ENCODE measurements at places on chromosomes 7 and 10.

DNA sequence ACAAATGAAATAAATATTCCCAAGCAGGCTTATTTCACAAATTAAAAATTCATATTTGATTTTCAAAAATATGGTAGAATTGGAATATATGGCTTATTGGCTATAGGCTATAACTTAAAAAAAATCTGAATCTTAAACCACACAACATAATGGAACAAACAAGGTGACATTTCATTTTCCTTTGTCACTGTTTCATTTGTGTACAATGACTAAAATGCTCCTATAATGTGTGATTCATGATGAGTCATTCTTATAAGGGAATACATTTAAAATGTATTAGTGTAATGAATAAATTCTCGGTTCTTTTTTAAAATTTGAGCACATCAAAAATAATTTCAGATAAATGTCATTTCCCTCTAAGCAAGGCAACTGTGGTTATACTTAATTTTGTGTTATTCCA lies 148.0 kb upstream of the ANK3 start:
- DNase-seq = no peak

- DNase-seq = no peak
Observed at GRCh38 chr7:106620034-106620433, 40.9 kb downstream of the CCDC71L start.

DNA sequence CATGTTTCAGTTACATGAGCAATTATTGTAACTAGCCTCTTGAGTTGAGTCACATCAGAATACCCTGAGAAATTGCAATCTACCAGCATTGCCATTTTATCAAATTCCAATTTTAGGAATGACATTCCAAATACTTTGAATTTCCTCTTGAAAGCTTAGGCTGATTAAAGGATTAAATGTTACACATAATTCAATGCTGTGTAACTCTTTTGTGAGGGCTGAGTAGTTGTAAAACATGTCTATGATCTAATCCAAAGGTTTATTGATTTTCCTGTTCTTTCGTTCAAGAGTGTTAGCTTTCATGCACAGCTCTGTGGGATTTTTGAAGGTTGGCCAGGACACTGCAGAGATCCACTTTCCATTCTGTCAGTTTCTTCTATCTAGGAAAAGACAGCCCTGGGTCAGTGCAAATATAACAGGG lies 193.1 kb downstream of the SORCS1 start:
- DNase-seq = no peak

DNA sequence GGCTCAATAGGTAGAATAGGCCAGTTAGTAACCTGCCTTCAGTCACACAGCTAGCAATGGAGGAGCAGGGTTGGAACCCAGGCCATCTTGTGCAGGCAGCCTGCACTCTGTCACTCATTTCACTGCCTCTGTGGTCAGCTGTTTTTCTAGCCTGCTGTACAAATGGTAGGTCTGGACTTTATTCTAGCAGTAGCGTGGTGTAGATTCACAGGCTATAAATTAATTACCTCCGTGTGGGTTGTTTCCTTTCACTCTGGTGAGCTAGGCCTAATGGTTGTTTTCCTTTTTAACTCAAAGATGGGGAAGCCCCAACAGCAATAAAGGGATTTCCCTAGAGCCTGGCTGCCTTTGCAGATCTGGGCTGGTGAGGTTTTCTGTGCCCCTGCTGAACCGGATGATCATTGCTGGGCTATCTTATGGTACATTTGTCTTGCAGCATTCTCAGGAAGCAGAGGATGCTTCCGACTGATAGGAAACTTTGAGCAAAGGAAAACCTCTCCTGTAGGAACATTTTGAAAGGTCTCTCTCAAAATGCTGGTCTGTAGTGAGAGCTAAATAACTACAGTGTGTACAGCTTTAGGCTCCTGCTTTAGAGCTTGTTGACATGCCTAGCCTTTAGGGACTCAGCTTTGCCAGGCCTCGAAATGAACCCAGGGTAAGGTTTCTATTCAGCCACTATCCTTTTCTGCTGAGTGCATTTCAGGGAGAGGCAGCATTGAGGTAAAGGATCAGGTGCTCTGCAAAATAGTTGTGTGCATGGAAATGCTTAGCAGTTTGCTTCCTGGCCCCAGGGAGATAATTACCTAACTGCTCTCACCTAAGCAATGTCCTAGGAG lies 157.4 kb downstream of the ST7 start:
- DNase-seq = no peak

GRCh38 chr7:84181628-84182027 lies 13.0 kb downstream of the SEMA3A start:
- DNase-seq = no peak

- no peak for DNase-seq
Observed at GRCh38 chr7:112395411-112395810, 54.8 kb upstream of the IFRD1 start.

DNA sequence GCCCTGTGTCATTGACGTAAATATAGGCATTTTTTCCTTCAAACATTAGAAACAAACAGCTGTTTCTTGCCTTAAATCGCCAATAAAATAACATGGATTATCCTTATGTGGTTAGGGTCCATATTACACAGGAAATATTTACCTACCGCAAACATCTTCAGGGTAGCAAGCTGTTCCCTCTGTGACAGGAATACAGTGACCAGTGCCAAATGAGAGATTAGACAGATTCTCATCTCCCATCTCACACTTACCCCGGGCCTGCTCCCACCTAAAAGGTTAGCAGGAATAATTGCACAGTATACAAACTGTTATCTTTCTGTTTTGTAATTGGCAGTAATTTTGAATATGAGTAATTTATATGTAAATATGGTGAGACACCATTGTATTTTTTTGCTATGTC lies 16.5 kb downstream of the MKI67 start:
- no peak for DNase-seq

DNA sequence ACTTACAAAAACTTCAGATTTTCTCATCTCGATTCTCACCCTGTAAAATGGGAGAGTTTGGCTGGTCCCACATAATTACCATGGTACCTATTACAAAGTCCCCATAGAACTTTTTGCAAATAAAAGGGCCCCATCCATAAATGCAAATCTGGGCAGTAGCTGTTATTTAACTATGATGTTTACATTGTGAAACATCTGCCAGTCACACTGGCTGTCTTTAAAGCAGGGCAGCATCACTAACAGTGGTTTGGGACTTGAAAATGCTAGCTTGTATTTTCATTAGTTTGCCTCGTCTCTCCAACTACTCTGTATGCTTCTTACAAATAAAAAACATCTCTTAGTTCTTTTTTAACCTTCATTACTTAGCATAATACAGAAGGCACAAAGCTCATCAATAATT lies 240.7 kb downstream of the FZD1 start:
- DNase-seq = no peak

GRCh38 chr7:154686305-154686704 lies 316.6 kb downstream of the PAXIP1 start:
- DNase-seq = no peak

DNA sequence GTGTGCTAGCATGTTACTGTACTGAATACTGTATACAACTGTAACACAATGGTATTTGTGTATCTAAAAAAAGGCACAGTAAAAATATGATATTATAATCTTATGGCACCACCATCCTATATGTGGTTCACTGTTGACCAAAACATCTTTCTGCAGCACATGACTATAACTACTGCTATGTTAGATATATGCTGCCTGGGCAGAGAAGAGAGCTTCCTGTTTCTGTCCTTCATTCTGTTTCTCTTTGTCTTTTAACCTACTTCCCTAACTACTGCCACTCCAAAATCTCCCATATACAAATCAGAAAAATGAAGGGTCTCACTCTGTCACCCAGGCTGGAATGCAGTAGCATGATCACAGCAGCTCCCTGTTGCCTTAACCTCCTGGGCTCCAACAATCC lies 8.8 kb upstream of the FGL2 start:
- DNase-seq = no peak

- peak; percentile 10 for DNase-seq
Observed at GRCh38 chr7:154928136-154929005, 74.6 kb downstream of the PAXIP1 start.

GRCh38 chr10:51683031-51683691 lies 16.2 kb downstream of the CSTF2T start:
- no peak for DNase-seq

DNA sequence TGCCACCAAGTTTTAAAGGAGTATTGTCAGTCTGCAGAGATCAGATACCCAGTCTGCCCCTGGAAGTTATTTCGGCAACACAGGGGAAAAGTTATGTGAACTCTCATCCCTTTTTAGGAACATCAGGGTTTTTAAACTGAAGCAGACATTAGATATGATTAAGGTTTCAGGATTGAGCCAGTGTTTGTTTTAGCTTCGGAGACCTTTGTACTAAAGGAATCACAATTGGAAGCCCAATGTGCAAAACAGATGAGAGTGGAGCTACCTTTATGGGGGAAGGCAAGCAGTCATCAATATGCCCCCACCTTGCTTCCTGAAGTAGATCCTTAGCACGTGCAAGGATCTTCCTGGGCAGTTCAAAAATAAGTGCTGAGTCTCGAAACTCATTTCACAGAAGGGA lies 39.5 kb downstream of the ETV1 start:
- DNase-seq = no peak

DNA sequence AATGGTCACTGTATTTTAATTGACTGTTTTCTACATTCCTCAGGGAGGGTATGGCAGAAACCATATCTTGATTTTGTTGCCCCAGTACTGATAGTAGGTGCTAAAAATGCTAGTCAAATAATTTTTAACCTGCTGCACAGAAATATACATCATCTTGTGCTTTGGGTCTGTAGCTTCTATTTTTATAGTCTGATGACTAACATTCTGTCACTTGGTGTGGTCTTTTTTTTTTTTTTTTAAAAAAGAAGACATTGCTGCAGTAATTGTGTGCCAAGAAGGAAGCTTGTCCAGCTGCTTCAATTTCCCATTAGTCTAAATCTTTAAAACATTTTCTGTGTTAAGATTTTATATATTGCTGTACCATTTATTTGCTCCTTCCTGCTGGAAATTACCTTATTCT lies 83.6 kb downstream of the ICA1 start:
- DNase-seq = no peak

DNA sequence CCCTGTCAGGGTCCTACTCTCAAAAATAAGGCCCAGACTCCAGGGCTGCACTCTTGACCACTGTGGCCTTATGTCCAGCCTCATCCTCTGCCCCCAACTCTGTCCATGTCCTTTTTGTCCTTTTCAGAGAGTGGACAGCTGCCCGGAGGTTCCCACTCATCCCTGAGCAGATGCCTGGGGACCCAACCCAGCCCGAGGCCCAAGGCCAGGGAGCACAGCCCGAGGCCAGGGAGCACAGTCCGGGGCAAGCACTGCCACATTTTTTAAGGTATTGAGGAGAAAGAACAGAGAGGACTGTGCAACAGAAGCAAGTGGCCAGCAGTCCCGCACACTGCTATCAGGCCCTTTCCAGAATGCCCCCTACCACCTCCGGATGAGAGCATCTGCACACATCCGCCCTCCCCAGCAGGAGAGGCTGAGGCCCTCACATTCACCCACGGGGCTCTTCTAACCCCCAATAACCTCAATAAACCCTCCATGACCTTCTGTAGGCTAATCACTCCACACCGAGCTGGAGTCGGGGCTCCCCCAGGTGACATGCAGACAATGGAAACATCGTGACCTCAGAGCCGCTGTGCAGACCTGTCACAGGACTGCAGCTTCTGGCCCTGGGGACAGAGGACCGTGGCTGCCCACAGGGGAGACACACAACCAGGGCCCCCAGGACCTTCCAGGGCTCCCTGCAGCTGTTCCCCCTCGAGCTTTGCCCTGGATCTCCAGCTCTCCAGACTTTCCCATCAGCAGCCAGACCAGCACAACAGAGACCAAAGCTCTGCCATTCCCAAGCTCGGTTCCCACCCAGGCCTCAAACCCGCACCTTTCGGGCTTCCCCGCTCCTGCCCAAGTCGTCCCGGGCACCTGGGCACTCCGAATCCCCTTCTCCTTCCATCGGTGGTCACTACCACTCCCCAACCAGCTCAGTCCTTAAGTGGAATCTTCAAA lies 51.4 kb downstream of the CAMK2B start:
- no peak for DNase-seq

GRCh38 chr7:139767561-139767982 lies 10.2 kb downstream of the HIPK2 start:
- DNase-seq = no peak

GRCh38 chr7:150365194-150365593 lies 3.4 kb upstream of the REPIN1 start:
- DNase-seq = no peak

GRCh38 chr7:117808341-117808757 lies 64.9 kb downstream of the CTTNBP2 start:
- no peak for DNase-seq

GRCh38 chr7:30469303-30469702 lies 9.3 kb downstream of the NOD1 start:
- no peak for DNase-seq

GRCh38 chr10:4763513-4763912 lies 62.5 kb upstream of the AKR1E2 start:
- DNase-seq = no peak

GRCh38 chr7:92611735-92612134 lies 21.5 kb upstream of the FAM133B start:
- no peak for DNase-seq

GRCh38 chr10:43461950-43462349 lies 25.0 kb downstream of the ZNF487 start:
- DNase-seq = no peak

DNA sequence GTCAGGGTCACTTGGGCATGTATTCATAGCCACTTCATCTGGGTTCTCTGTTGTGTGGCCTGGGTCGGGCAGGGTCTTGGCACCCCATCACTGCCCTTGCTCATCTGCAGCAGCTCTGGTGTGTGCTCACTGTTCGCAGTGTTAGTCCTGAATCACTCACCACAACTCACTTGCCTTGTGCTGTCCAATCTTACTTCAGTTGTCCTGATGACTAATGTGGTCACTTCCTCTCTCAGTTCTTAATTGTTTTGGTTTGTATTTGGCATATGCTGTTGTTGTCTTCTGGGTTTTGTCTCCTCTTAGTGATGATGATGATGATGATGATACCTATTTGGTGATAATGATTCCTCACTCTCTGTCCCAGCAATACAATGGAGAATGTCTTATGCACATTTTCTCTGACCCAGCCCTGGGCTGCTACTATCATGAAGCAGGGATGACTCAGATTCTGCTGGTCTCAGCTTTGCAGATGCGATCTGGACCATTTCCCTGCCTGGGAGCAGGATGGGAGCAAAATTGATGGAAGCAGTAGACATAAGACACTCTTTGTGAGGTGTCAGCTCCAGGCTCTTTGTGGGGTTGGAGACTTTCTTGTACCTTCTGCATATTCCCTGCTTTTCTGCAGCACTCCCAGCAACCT lies 17.0 kb downstream of the ADRA2A start:
- no peak for DNase-seq

DNA sequence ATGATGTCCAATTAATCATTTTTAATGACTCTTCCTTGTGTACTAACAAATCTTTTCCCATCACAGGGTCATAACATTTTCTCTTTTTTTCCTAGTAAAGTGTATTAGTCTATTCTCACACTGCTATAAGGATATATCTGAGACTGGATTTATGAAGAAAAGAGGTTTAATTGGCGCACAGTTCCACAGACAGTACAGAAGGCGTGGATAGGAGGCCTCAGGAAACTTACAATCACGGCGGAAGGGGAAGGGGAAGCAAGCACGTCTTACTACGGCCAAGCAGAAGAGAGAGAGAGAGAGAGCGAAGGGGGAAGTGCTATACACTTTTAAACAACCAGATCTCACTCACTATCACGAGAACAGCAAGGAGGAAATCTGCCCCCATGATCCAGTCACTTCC lies 359.4 kb upstream of the NFE2L3 start:
- DNase-seq = no peak
